ENCODE measurements at places on chromosomes 12 and 14.

GRCh38 chr12:92404259-92404894, 258.7 kb upstream of the BTG1 start:
- no peak for DNase-seq

DNA sequence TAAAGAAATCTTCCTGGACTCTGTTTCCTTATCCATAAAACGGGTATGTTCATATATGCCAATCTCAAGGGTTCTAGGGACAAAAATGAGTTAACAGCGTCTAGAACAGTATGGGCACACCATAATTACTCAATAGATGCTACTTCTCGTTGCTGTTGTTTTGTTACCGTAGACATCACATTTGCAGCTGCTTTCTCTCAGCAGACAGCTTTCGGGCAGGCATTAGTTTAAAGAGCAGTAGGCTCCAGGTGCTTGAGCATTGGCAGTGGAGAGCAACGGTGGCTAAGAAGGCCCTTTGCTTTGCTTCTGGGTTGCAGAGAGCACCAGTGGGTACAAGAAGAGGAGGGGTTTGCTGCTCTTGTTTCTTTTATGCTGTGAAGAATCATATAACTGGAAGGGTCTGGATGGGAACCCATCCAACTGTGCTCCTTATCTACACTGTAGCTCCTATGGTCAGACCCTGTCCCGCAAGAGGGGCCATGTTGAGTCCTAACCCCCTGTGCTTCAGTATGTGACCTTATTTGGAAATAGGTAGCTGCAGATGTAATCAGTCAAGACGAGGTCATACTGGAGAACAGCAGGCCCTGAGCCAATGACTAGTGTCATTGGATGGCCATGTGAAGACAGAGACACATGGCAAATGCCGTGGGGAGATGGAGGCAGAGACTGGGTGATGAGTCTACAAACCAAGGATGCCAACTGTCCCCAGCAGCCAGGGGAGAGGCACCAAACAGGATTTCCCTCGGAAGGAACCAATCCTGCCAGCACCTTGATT, 120.0 kb downstream of the RBM19 start:
- no peak for DNase-seq

GRCh38 chr14:24475261-24475660, 32.7 kb upstream of the SDR39U1 start:
- no peak for DNase-seq

DNA sequence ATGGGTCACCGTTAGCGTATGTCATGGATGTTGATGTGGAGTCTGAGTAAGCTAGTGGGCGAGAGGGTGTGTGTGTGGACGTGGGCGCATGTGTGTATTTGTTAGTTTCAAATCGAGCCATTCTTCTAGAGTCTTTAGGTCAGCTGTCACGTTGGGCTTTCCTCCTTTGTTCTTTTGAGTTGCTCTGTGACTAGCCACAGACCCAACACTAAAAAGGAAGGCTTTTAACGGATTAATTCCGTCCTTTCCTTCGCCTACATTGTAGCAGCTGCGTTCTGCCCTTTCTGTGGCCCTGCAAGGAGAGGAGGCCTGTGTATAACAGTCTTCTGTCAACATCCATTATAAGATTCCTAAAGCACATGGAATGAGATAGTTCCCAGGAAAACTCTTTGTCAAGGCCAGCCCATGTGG, 117.2 kb upstream of the DNM1L start:
- no peak for DNase-seq

DNA sequence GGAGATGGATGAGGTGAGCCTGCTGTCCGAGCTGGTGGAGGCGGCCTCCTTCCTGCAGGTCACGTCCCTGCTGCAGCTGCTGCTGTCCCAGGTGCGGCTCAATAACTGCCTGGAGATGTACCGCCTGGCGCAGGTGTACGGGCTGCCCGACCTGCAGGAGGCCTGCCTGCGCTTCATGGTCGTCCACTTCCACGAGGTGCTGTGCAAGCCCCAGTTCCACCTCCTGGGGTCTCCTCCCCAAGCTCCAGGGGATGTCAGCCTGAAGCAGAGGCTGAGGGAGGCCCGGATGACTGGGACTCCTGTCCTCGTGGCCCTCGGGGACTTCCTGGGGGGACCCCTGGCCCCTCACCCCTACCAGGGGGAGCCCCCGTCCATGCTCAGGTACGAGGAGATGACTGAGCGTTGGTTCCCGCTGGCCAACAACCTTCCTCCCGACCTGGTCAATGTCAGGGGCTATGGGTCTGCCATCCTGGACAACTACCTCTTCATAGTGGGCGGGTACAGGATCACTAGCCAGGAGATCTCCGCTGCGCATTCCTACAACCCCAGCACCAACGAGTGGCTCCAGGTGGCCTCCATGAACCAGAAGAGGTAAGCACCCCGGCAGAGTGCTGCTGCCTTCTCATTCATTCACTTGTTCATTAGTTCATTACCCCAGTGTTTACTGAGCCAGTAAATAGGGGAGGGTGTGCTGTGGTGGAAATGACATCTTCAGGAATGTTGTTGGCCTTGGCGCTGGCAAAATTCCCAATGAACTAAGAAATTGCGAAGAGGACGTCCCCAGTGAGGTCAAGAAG, 774 bp upstream of the MANSC4 start:
- peak; percentile 55 for DNase-seq

DNA sequence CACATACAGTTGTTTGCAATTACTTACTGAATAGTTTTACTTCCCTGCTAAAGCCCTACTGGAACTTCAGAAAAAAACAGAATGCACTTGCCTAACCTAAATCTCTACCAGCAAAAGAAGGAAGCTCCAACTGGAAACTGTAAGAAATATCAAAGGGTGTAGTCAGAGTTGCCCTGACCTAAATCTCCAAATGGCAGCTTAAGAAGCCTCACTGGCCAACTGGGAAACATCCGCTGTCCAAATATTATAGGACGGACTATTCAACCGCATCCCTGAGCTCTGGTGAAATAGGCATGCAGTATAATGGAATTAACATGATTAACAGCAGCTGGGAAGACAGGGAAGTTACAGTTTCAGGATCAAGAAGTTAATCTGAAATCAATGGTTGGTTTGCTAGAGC, 24.3 kb downstream of the ANAPC7 start:
- no peak for DNase-seq

DNA sequence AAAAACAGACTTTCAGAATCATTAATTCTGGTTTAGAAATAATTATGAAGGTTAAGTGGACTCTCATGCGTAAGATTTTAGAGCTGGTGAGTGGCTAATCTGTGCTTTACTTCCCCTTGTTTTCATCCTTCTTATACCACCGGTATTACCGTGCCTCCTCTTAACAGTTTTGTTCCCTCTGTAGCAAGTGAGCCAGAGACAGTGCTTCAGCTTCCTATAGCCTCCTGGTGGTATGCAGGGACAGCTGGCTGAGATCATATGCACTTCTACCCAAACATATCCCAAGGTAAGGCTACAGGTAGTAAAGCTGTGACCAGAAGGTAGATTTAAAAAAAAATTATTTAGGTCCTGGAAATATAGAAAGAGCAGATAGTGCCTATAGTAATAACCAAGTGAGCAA, 55.2 kb downstream of the PDE3A start:
- no peak for DNase-seq

- no peak for DNase-seq
Observed at GRCh38 chr12:68532204-68532886, 78.4 kb upstream of the RAP1B start.

Measured in AG20443 (cell line).